ENCODE measurements at places on chromosomes 3 and 15. TPM values are rescaled to one million over a fixed set of nuclear protein-coding genes. Genes with fewer than 3 reads are reported as not detected.

Gene HIGD2B
- polyA plus RNA-seq = not detected

- DNase-seq = no peak
Measured at GRCh38 chr3:172444821-172445220, 3.4 kb downstream of the GHSR start.

GRCh38 chr3:150738688-150739087 lies 24.3 kb downstream of the SIAH2 start:
- no peak for DNase-seq

Gene FMN1
- polyA plus RNA-seq = 7.3 TPM

Gene ANKRD63
- not detected for polyA plus RNA-seq

DNA sequence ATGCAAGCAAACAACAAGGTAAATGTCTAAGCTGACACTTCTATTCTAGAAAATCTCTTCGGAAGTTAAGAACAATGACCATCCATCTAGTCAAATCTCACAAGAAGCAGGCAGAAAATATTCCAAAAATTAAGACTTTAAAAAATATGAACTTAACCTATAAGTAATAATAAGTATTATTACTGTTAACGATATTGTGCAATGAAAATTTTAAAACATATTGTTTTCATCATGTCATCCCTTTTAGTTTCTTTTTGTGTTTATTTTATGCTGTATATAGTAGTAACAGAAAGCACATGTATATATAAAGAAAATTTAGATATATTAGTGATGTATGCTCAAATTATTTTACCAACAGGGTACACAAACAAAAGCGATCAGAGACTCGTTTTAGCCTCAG lies 4.1 kb downstream of the HDGFL3 start:
- DNase-seq = no peak

DNA sequence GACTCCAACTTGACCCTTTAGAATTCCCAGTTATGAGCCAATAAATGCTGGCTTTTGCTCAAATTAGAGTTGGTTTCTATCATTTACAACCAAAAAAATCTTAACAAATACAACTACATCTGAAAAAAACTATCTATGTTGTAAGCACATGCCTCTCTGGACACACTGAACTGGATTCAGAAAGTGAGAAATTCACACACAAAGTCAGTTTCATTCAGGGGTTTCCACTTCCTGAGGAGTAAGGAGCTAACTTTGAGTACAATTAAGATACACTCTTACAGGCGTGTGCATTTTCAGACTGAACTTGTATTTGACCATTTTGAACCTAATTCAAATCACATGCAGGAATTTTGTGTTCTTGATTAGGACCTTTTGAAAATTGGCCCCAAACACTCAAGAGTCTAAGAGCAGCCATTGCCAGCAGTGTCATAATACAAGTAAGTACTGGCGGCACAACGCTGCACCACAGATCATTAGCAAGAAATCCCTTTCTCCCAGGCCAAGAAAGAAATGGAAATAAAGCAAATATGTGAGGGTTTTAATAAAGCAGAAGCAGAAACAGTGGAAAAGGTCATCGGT lies 31.2 kb downstream of the LINS1 start:
- no peak for DNase-seq

All from IMR-90 (cell line).